ENCODE measurements at places on chromosomes 6 and 20. TPM values are rescaled to one million over a fixed set of nuclear protein-coding genes. Genes with fewer than 3 reads are reported as not detected.
A peak's percentile ranks its signal among the peaks of the same experiment; 100 is the strongest.

Gene SLC22A3
- 2.4 TPM for polyA plus RNA-seq

Gene NXT1
- 24.8 TPM for polyA plus RNA-seq

Gene EFCAB8
- polyA plus RNA-seq = not detected

Gene GTF3C6
- polyA plus RNA-seq = 76.4 TPM

Gene DPPA5
- polyA plus RNA-seq = not detected

Gene PTP4A1
- polyA plus RNA-seq = 10.0 TPM

Gene OR10C1
- polyA plus RNA-seq = not detected

- no peak for DNase-seq
These were observed 94.2 kb upstream of the ATXN1 start for GRCh38 chr6:16855460-16855859.

- DNase-seq = no peak
These were observed 54.2 kb downstream of the NCOA7 start for GRCh38 chr6:125844989-125845388.

GRCh38 chr6:122012578-122012977, 386.9 kb upstream of the HSF2 start:
- DNase-seq = no peak

GRCh38 chr6:152993847-152994246, 8.7 kb downstream of the MTRF1L start:
- DNase-seq = no peak

DNA sequence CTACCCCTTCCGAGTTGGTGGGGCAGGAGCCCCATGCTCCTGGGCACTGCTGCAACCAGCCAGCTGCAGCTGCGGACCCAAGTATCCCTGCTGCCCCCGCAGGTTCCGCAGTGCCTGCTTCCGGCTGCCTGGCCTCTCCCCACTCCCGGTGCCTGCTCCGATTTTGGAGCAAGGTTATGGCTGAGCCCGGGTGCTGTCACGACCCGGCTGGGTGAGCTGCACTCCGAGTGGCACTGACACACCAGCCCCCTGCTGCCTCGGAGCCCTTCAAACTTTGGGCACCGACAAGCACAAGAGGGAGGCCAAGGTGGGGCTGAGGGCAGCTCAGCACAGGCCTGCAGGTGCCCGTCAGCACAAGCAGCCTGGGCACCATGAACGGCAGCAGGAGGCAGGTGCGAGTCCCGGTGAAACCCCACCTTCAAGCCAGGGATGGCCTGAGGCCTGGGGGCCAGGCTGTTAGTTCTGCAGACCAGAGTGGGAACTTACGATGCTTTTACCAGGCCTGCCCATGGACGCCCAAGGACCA, 25.9 kb upstream of the HACE1 start:
- DNase-seq = no peak

DNA sequence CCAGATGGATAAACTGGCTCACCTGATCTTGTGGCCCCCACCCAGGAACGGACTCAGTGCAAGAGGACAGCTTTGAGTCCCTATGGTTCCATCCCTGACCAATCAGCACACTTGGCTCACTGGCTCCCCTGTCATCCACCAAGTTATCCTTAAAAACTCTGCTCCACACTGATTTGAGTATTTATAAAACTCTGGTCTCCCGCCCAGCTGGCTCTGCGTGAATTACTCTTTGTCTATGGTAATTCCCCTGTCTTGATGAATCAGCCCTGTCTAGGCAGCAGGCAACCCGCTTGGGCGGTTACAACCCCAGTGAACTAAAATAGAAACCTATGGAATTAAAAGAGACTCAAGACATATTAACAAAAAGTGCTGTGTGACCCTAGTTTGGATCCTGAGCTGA, 38.1 kb upstream of the CD83 start:
- DNase-seq = peak; percentile 26

DNA sequence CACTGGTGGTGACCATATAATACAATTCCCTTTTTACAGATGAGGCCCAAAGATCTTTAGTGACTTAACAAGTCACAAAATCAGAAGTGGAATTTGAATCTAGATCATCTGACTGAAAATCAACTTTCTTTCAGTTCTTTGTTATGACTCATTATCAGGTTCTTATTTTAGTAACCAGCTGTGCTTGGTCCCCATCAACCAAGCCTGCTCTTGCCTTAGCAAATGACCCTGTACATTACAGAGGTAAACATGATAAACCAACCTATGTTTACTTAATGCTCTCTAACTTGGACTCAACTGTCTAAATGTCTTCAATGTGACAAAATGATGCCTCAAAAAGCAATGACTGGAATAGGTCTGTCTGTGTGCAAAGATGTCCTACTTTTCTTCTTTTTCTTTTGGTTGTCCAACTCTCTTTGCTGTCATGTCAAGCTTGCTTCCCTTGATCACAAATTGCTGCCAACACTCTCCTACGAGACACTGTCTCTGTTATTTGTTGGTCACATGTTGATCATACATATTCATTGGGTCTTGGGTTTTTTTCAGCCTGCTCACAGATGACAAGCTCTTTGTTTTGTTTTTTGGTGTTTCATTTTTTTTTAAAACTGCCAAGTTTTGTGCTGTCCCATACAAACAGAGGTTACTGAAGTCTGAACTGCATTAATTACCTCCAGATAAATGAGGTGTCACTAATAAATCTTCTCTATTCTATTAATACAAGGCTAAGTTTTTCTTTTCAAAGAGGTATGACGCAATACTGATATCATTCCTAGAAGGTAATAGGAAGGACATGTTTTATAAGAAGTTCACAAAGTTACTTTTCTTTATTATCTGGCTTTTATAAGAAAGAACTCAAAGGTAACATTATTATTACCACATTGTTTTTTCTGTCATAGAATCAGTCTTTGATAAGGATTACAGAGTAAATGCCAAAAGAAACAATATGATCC, 62.2 kb upstream of the PLN start:
- no peak for DNase-seq

- no peak for DNase-seq
These were observed 185.8 kb downstream of the PHF3 start for GRCh38 chr6:63821442-63821841.

- DNase-seq = no peak
These were observed 12.6 kb downstream of the SERPINB6 start for GRCh38 chr6:2958776-2959175.
